ENCODE measurements at places on chromosomes 11 and 22.

GRCh38 chr11:9605742-9606141 is 32.3 kb downstream of the WEE1 start:
- DNase-seq: no peak

GRCh38 chr11:11057472-11057854 is 199.6 kb upstream of the ZBED5 start:
- DNase-seq: no peak

GRCh38 chr11:36240801-36241200 is 48.4 kb downstream of the COMMD9 start:
- no peak for DNase-seq

DNA sequence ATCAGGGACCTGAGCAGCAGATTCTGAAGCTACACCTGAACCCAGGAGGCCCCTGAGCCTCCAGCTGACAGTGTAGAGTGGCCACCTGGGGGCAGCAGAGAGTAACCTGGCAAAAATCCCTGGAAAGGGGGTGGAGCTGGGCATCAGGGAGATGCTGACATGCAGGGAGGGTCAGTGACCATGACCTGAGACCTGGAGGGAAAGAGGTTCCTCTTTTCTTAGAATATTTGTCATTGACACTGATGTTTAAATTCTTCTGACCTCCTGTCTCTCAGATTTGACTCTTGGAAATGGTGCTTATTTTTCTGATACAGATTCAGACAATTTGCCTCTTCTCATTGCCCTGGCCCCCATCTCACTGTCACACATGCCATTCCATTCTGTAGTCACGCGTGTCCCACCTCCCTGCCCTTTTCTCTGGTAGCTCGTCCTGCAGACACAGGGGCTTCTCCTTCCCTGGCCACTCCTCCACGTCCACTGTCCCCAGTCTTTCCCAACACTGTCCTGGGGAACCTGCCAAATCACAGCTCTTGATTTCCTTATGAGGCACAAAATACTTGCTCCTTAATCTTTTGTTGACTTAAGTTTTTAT is 117.2 kb upstream of the IGLL5 start:
- DNase-seq: no peak

GRCh38 chr11:1516273-1517067 is 29.9 kb upstream of the MOB2 start:
- no peak for DNase-seq

GRCh38 chr11:130675371-130675821 is 227.0 kb downstream of the ADAMTS15 start:
- no peak for DNase-seq
